T-helper 17 cell (primary cell): ENCODE measurements at places on chromosomes 5 and 9. TPM values are rescaled to one million over a fixed set of nuclear protein-coding genes. Genes with fewer than 3 reads are reported as not detected.

GRCh38 chr9:109245310-109245897 is 75.5 kb downstream of the EPB41L4B start:
- no peak overlapping the region for H3K27ac ChIP-seq
- no peak overlapping the region for H3K4me3 ChIP-seq
- peaks cover 63% of the 10 kb centered on the region for H3K27me3 ChIP-seq
- H3K4me1 ChIP-seq, result peaks cover 4% of the 10 kb centered on the region
- no peaks in the 10 kb centered on the region for H3K36me3 ChIP-seq

GRCh38 chr9:109422641-109423040 is 75.5 kb downstream of the PTPN3 start:
- DNase-seq, result no peak
- H3K27me3 ChIP-seq, result peaks cover 38% of the 10 kb centered on the region
- no peaks in the 10 kb centered on the region for H3K4me1 ChIP-seq
- H3K4me3 ChIP-seq, result no peak overlapping the region

- no peak for DNase-seq
- peak overlapping the region; percentile 65 for H3K4me3 ChIP-seq
- H3K27ac ChIP-seq, result no peak overlapping the region
- peaks cover 2% of the 10 kb centered on the region for H3K36me3 ChIP-seq
- H3K27me3 ChIP-seq, result peaks cover 9% of the 10 kb centered on the region
Observed at GRCh38 chr9:21443849-21444625, 3.8 kb downstream of the IFNA1 start.

ADRB2 gene
- 2.9 TPM for total RNA-seq

DNA sequence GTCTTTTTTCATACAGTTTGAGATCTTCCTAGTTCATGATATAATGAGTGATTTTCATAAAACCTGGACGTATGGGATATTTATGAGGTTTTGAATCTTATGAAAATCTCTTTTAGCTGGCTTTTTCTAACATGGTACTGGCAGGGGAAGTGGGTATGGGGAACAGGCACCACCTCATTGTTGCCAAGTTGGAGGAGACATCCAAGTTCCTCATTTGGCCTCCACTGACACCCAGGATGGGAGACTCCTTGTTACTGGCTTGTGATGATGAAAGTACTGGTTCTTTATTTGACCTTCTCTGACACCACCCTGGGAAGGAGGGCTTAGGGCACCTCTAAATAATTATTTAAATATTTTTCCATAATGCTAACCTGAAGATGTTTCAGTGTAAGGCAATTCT is 4.0 kb upstream of the TNPO1 start:
- DNase-seq, result no peak
- H3K4me1 ChIP-seq, result peaks cover 6% of the 10 kb centered on the region
- peaks cover 47% of the 10 kb centered on the region for H3K27me3 ChIP-seq

NMUR2 gene
- total RNA-seq, result not detected

DNA sequence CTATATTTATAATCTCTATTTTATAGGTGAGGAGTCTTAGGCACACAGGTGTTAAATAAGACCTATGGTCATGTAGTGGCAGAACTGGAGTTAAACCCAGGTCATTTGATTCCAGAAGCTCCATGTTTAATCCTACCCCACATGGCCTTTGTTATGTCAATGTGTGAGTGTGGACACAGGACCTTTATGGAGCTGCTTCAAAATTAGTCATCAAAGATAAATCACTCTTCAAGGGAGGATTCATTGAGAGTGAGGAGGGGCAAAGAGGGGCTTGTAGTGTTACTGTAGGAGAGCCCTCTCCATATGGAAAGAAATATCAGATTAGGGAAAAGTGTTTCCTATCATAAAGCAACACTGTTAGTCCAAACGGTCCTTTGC is 74.6 kb upstream of the ARRDC3 start:
- peaks cover 3% of the 10 kb centered on the region for H3K36me3 ChIP-seq
- DNase-seq, result no peak
- no peaks in the 10 kb centered on the region for H3K4me1 ChIP-seq
- H3K27me3 ChIP-seq, result no peaks in the 10 kb centered on the region
- H3K27ac ChIP-seq, result no peak overlapping the region

DNA sequence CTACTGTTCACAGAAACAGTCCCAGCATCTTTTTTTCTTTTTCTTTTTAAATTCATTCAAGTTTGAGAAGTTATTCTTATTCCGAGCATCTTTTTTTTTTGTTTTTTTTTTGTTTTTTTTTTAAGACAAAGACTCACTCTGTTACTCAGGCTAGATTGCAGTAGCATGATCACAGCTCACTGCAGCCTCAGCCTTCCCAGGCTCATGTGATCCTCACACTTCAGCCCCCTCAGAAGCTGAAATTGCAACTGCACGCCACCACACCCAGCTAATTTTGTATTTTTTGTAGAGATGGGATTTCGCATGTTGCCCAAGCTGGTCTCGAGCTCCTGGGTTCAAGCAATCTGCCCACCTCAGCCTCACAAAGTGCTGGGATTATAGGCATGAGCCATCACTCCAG is 36.4 kb upstream of the CHD1 start:
- H3K36me3 ChIP-seq, result peaks cover 4% of the 10 kb centered on the region
- no peak for DNase-seq
- peaks cover 4% of the 10 kb centered on the region for H3K4me1 ChIP-seq
- H3K27me3 ChIP-seq, result no peaks in the 10 kb centered on the region
- H3K4me3 ChIP-seq, result no peak overlapping the region

- H3K4me3 ChIP-seq, result no peak overlapping the region
- peaks cover 9% of the 10 kb centered on the region for H3K27me3 ChIP-seq
- no peaks in the 10 kb centered on the region for H3K36me3 ChIP-seq
- H3K4me1 ChIP-seq, result no peaks in the 10 kb centered on the region
- H3K27ac ChIP-seq, result no peak overlapping the region
Observed at GRCh38 chr5:168263121-168263520, 28.3 kb upstream of the WWC1 start.

- peaks cover 7% of the 10 kb centered on the region for H3K27me3 ChIP-seq
- H3K4me1 ChIP-seq, result no peaks in the 10 kb centered on the region
- H3K4me3 ChIP-seq, result no peak overlapping the region
Observed at GRCh38 chr5:17157916-17158529, 59.4 kb upstream of the BASP1 start.

- DNase-seq, result no peak
- no peaks in the 10 kb centered on the region for H3K36me3 ChIP-seq
- H3K4me3 ChIP-seq, result no peak overlapping the region
Observed at GRCh38 chr9:13628526-13628925, 349.0 kb upstream of the MPDZ start.

DNA sequence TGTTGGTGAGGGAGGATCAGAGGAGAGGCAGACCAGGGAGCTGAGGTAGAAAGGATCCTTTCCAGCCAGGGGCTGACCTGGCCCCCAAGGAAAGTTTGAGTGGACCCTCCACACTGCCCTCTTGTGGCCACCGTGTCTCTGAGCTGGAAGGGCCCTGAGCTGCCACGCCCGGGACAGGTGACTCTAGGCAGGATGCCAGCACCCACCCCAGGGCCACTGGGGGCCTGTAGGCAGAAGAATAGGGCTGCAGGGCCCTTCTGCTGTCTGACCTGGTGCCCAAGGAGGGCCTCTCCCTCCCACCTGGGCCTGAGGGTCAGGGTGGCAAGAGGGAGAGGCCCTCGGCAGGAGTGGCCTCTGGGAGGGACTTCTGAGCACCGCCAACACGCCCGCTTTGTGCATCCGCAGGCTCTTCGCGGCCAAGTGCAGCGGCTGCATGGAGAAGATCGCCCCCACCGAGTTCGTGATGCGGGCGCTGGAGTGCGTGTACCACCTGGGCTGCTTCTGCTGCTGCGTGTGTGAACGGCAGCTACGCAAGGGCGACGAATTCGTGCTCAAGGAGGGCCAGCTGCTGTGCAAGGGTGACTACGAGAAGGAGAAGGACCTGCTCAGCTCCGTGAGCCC is 76.8 kb downstream of the LMX1B start:
- peaks cover 40% of the 10 kb centered on the region for H3K27me3 ChIP-seq
- H3K27ac ChIP-seq, result no peak overlapping the region
- DNase-seq, result no peak
- H3K4me1 ChIP-seq, result peaks cover 8% of the 10 kb centered on the region

GRCh38 chr5:163712011-163712410 is 206.6 kb downstream of the MAT2B start:
- no peaks in the 10 kb centered on the region for H3K4me1 ChIP-seq
- no peak for DNase-seq
- no peak overlapping the region for H3K27ac ChIP-seq
- H3K27me3 ChIP-seq, result no peaks in the 10 kb centered on the region

YIPF5 gene
- total RNA-seq, result 46.6 TPM

GRCh38 chr9:97695995-97696802 is 941 bp downstream of the XPA start:
- H3K4me1 ChIP-seq, result peaks cover 51% of the 10 kb centered on the region
- peak overlapping the region; percentile 92 for H3K4me3 ChIP-seq
- H3K36me3 ChIP-seq, result no peaks in the 10 kb centered on the region
- peak overlapping the region; percentile 97 for H3K27ac ChIP-seq
- DNase-seq, result no peak
- H3K27me3 ChIP-seq, result peaks cover 1% of the 10 kb centered on the region

UBE2QL1 gene
- total RNA-seq, result 0.05 TPM

DNA sequence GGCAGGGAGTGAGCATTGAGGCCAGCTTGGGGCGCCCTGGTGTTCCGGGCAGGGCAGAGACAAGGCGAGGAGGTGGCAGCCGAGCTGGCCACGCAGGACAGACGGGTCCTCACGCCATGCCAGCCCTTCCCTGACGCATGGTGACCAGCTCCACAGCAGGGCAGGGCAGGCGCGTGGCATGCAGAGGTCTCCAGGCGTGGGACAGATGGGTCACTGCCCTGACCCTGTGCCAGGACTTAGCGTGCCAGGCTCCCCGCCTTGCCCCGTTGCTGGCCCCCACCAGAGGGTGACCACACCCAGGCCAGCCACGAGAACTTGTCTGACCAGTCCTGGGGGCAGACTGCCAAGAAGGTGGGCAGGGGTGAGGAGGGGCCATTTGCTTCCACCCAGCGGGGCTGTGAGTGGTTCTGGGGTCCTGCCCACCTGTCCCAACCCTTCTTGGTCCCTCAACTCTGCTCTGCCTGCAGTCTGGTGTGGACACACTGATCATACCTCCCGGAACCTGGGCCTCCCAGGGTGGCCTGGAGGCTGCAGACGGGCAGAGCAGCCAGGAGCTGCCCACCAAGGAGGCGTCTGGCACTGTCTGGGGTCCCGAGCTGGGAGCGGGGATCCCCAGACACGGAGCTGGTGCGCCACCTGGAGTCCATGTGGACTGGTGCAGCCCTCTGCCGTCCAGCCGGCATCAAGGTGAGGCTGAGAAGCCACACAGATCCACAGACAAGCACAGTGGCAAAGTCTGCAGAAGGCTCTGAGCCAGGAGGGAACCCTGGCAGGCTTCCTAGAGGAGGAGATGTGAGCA is at the start of gene RNF224:
Gene RNF224 (plus strand): TSS at position 449 of the 799 bp plus-strand sequence. CDS start 834 bp downstream, outside the sequence.
- peaks cover 6% of the 10 kb centered on the region for H3K27me3 ChIP-seq
- peaks cover 2% of the 10 kb centered on the region for H3K36me3 ChIP-seq
- H3K27ac ChIP-seq, result no peak within 1 kb of the TSS
- peak; percentile 70 for DNase-seq
- peaks cover 6% of the 10 kb centered on the region for H3K4me1 ChIP-seq

- H3K4me1 ChIP-seq, result peaks cover 11% of the 10 kb centered on the region
- H3K4me3 ChIP-seq, result no peak overlapping the region
- no peak overlapping the region for H3K27ac ChIP-seq
- H3K27me3 ChIP-seq, result peaks cover 21% of the 10 kb centered on the region
Observed at GRCh38 chr9:97717866-97718265, 20.7 kb upstream of the XPA start.
